ENCODE measurements at places on chromosomes 2 and 18.

GRCh38 chr2:138433995-138434951, 67.3 kb upstream of the SPOPL start:
- DNase-seq: no peak

DNA sequence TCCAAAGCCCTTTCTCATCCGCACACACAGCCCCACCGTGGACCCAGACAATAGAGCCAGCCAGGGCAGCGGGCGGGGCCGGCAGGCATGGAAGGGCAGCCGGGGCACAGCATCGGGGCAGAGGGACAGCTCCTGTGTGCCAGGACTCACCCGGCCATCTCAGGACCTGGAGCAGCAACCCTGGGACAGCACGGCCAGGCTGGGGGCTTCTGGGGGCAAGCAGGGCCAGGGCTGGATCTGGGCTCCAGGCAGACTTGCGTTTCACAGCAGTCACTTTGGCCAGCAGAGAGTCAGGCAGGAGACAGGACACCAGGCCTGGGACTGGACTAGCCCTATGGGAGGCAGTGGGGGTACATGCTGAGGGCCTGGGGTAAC, 15.5 kb downstream of the ANO7 start:
- DNase-seq: no peak

GRCh38 chr2:240362216-240362755, 73.2 kb upstream of the GPC1 start:
- DNase-seq: no peak

GRCh38 chr18:15165048-15165447, 417.1 kb downstream of the ANKRD30B start:
- no peak for DNase-seq

- no peak for DNase-seq
Measured at GRCh38 chr2:154698296-154698720, at the start of gene KCNJ3. KCNJ3 (plus strand) TSS chr2:154698695; CDS start chr2:154698776, 81 bp downstream.

GRCh38 chr18:13613591-13614501, 112.5 kb downstream of the FAM210A start:
- no peak for DNase-seq

GRCh38 chr2:234558642-234559041, 61.8 kb upstream of the ARL4C start:
- no peak for DNase-seq

GRCh38 chr2:3117650-3118216, 259.9 kb downstream of the EIPR1 start:
- no peak for DNase-seq

- DNase-seq: no peak
Measured at GRCh38 chr18:66440433-66440832, 163.5 kb downstream of the CDH19 start.

- no peak for DNase-seq
Measured at GRCh38 chr2:2577407-2577831, 246.3 kb upstream of the MYT1L start.

DNA sequence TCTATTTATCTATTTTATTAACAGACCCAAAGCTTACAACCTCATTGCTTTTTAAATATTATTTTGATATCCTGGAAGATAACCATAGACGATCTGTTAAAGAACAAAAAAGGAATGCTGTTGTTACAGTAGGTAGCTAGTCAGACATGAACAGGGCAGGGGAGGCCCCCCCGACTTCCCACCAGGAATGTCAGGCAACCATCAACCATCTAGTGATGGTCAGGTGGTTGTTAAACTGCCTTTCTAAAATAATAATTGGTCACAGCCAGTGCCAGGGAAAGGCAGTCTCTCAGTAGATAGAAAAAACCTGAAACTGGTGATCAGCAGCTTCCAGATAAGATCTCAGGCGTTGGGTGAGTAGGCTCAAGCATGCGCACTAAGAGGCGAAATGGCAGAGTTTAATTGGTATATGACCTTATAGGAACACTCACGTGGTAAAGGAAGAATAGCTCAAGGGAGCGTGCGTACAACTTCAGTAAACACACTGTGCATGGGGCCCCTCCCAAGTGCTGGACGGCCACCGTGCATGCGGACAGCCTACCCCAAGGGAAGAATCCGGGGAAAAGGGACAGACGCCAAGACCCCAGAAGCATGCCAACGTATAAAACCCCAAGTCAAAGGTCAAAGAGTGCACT, 32.5 kb upstream of the CCL20 start:
- no peak for DNase-seq

DNA sequence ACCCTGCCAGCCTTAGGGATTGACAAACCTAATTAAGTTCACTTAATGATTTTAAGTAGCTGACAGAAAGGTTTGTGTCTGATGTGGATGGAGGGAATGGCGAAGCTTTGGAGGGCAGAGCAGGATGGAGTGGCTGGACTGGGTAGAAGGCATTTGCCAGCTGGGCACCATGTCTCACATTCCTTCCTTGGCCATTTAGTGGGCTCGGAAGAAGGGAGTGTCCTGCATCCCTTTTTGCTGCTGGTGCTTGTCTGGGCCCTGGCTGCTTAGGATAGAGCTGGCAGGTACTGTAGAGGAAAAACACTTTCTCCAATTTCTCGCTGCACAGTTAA, 166.7 kb downstream of the CLIP4 start:
- no peak for DNase-seq

DNA sequence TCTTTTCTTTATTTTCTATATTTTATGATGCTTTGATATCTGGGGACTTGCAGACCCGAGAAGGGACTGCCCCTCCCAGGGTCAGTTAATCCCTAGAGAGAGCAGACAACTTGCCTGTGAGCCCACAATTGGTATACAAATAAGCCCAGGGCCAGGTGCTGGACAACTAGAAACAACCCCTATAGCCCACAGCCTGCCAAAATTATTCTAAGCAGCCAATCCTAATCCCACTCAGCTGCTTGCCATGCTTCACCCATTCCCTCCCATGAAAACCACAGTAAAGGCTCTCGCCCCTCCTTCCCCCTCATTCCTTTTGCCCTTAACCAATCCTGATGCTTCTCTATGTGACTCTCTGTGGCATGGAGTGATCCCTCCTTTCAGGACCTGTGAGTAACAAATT, 380.7 kb downstream of the RBM43 start:
- no peak for DNase-seq

- no peak for DNase-seq
Measured at GRCh38 chr2:241014764-241015163, 16.3 kb downstream of the SNED1 start.

DNA sequence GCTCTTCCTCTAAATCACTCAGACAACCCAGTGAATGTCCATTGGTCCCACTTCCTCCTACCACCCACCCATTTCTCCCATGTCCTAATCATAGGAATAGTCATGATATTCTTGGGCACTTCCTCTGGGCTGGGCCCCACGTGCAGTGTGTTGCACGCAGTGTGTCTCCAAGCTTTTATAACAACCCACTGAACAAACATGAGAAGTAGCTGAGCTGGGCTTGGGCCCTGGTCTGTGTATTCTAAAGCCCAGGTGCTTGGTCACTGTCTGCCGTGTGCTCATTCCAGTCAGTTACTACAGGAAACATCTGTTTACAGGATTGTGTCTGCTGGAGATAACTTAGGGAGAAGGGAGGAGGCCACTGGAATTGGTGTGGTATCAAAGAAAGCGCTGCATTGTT, 64.2 kb upstream of the THOC1 start:
- DNase-seq: no peak

DNA sequence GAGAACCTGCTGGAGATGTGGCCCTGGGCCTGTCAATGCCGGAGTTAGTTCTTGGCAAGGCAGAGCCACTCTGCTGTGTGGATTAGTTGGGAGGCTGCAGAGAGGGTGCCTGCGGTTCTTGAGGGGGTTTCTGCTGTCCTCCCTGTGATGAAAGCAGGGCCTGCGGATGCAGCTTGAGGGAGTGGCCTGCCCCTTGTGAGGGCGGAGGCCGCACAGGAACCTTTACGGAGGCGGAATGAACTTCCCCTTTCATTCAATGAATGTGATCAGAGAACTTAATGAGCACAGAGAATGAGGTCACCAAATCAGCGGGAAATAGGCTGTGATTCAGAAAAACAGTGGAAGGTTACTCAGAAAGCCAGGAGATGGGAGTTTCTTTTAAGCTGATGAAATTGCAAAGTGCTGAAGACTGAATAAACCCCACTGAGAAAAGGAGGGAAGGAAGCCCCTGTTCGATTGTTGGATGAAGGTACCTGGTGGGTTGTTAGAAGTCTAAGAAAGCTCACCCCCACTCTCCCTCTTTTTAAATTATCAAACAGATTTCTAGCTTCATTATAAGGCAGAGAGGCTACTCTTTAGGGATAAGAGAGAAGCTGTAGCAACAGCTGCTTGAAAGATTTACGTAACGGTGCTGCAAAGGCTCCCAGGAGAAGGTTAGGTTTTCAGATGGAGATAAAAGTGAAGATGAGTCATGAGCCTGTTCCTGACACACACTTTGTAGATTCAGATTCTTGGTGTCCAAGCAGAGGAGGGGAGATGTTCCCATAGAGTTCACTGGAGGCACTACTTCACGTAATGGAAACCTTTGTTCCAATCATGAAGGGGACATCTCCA, 47.4 kb downstream of the VWA3B start:
- peak; percentile 65 for DNase-seq

DNA sequence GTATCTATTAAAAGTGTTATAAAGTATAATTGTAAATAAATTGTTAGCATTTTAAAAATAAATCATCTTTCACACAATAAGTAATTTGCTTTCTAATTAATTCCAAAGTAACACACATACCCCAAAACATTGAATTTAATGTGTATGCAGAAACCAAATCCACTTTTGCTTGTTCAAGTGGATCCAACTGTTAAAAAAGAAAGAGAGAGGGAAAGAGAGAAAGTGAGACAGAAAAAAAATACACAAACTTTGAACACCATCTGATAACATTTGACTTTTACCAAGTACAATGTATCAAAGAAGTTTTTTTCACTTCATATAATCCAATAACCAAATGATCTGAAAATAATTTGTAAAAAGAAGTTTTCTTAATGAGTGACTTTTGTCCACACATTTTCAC, 16.6 kb downstream of the C1D start:
- DNase-seq: no peak

GRCh38 chr2:88188748-88189147, 18.6 kb downstream of the THNSL2 start:
- no peak for DNase-seq

GRCh38 chr2:77578354-77578753, 56.2 kb upstream of the LRRTM4 start:
- DNase-seq: no peak
